M059J (cell line): ENCODE measurements at places on chromosomes 7 and 10. TPM values are rescaled to one million over a fixed set of nuclear protein-coding genes. Genes with fewer than 3 reads are reported as not detected.

The ANKRD1 gene
- total RNA-seq = 32.4 and 40.0 TPM in 2 replicates

The SEMA4G gene
- 0.12 and 0.17 TPM in 2 replicates for total RNA-seq

The FAS gene
- total RNA-seq = 11.5 and 21.2 TPM in 2 replicates

The TMEM270 gene
- 0.17 and 0.32 TPM in 2 replicates for total RNA-seq

The TSPAN12 gene
- total RNA-seq = 0.05 TPM in 1 of 2 replicates, not detected in the other

The ARMH3 gene
- total RNA-seq = 6.9 and 13.0 TPM in 2 replicates

The INHBA gene
- total RNA-seq = 2.1 and 5.2 TPM in 2 replicates

The EGFR gene
- total RNA-seq = 28.7 and 51.4 TPM in 2 replicates

The NAMPT gene
- total RNA-seq = 204 and 300 TPM in 2 replicates

The CRYGN gene
- total RNA-seq = not detected in 2 replicates

The HOXA6 gene
- total RNA-seq = 3.7 TPM in 1 of 2 replicates, not detected in the other
